ENCODE measurements at places on chromosomes 11 and 22.

GRCh38 chr11:65224930-65225278, 36.9 kb upstream of the POLA2 start:
- no peak for DNase-seq

DNA sequence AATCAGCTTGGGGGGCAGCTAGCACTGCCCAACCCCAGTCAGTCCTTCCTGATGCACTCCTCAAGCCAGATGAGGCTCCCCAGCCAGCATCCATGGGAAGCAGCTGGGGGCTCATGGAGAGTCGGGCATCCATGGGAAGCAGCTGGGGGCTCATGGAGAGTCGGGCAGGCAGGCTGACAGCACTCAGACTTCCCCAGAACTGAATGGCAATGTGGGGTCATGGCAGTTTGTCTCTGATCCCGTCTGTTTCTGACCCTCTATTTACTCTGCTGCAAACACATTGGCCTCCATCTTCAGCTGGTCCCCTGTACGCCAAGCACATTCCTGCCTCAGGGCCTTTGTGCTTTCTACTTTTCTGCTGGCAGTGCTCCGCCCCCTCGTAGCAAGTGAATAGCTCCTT, 314.8 kb downstream of the NTM start:
- no peak for DNase-seq

GRCh38 chr11:27504205-27504604, 2.4 kb downstream of the LIN7C start:
- no peak for DNase-seq

- no peak for DNase-seq
Observed at GRCh38 chr11:13117344-13117743, 108.2 kb downstream of the RASSF10 start.

DNA sequence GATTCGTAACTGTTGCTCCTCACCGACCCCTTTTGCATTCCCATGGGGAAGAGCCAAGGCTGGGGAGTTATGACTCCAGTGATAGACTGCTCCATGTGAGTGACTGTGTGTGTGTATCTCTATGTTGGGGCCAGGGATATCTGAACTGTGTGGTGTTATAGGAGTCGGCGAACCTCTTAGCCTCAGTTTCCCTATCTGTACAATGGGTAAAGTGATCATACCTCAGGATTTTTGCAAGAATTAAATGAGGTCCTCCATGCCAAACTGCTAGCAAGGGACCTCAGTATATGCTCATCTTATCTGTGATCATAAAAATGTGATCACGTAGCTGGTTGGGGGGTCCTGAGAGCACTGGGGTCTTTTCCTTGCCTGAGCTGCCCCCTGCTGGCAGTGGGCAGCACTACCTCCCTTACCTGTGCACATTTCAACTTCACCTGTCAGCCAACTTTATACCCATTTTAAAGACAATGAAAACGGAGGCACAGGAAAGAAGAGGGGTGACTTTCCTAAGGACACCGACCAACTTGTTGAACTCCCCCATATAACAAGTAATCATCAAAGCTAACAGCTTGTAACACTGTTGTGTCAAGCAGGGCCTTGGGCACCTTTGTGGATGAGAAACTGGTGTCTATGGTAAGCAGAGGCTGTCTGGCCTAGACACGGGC, 1.4 kb upstream of the DPP3 start:
- no peak for DNase-seq
